CD4-positive, alpha-beta T cell treated with Interleukin-10 for 1 hour (primary cell): ENCODE measurements at places on chromosomes 13 and 19.
A peak's percentile ranks its signal among the peaks of the same experiment; 100 is the strongest.

- no peak for DNase-seq
Measured at GRCh38 chr13:45728759-45729158, 26.6 kb downstream of the CBY2 start.

DNA sequence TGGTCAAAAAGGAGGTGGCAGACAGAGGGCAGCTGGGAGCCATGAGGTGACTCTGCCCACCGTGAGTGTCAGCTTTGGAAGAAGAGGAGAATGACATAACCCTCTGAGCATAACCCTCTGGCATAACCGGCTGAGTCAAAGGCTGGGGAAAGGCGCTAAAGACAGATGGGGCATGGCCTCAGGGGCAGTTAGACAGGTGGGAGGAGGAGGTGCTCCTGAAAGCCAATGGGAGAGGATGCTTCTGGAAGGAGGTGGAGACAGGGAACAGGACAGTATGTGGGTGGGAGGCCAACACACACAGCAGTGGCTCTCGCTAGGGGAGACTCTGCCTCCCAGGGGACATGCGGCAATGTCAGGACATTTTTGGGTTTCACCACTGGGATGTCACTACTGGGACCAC lies 17.1 kb downstream of the ELAVL1 start:
- no peak for DNase-seq

DNA sequence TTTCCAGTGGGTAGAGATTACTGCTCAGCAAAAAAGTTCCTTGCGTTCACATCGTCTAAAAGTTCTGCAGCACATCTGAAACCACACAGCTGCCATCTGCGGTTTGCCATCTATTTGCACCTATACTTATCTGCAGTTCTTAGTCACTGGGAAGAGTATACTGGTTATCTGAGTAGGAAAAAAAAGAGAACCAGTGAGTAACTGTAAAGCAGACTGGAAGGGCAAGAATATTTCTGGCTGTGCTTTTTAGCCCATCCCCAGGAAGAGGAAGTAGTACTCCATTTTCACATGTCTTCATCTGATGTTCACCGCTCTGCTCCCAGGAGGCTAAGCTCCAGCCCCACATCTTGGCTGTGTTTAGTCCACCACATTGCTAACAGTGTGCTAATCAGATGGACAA lies 35.6 kb downstream of the EFNB2 start:
- DNase-seq: no peak

DNA sequence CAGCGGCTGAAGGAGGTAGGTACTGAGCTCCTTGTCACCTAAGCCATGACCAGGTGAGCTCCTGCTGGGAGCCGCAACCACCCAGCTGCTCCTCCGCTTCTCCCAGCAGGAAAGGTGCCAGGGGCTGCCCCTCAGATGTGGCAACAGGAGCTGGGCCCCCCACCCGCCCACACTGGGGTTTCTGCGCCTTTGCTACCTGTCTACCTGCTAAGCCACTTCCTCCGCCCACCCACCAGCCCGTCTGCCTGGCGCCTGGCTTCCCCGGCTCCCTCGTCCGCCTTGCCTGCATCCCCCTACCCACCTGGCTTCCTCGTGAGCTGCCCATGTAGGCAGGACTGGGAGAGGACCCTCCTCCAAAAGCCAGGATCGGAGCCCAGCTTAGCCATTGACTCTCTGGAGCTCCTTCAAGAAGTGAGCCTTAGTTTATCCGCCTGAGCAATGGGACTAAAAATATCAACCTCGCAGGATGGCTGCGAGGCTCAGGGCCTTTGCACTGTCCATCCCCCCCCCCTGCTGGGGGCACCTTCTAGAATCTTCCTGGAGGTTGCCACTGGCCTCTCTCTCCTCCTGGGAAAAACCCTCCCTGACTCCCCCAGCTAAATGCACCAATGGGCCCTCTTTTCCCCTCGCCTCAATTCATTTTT lies 55.8 kb upstream of the KLF2 start:
- peak; percentile 48 for DNase-seq

- DNase-seq: no peak
Measured at GRCh38 chr19:5434970-5435641, 20.1 kb upstream of the ZNRF4 start.

- no peak for DNase-seq
Measured at GRCh38 chr19:18225355-18225701, 910 bp downstream of the PDE4C start.

DNA sequence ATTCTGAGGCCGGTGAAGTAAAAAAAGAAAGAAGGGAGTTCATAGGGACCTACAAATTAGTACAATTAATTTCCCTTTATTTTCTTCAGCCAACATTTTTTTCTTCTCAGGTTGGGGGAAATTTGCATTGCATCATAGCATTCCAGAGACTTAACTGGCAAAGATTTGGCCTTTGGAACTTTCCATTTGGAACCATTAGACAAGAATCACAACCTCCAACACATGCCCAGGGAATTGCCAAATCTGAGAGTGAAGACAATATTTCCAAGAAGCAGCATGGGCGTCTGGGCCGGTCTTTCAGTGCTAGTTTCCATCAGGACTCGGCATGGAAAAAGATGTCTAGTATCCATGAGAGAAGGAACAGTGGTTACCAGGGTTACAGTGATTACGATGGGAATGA lies 6.4 kb upstream of the ERCC5 start:
- no peak for DNase-seq

GRCh38 chr19:2421581-2422306 lies 5.6 kb downstream of the TIMM13 start:
- DNase-seq: no peak

- DNase-seq: no peak
Measured at GRCh38 chr13:94902722-94903407, 190.5 kb upstream of the SOX21 start.

GRCh38 chr19:3013263-3013725 lies 15.8 kb downstream of the TLE2 start:
- no peak for DNase-seq

DNA sequence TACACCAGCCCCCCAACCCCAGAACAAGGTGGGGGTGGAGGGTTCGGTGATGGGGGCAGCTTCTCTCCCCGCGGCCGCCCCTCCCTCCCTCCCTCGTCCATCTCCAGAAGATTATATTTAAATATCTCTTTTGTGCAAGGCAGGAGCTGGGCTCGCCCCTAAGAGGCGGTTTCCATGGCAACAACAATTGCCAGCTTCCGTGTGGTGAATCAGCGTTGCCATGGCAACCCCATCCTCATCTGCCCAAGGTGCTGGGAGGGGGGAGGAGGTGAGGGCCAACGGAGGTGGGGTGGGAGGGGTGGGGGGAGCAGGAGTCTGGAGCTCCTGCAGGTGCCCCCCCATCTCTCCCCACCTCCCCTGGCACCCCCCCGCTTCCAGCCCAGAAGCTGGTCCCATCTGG lies 46.4 kb downstream of the CELF5 start:
- peak; percentile 41 for DNase-seq

DNA sequence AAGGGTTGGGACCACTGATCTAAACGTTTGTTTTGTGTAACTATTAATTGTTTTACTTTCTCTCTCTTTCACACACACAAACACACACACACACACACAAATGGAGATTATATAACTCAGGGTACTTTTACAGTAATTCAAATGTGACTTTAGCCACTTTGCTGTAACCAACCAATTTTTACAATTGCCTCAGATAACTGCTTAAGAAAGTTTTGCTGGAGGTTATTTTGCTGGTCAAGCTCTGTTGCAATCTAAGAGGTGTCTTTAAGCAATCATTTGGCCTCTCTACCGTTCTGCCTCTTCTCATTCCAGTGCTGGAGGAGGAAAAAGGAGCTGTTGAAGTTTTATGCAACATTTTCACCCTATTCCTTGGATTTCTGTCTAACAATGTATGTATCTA lies 63.0 kb downstream of the TBC1D4 start:
- DNase-seq: no peak

DNA sequence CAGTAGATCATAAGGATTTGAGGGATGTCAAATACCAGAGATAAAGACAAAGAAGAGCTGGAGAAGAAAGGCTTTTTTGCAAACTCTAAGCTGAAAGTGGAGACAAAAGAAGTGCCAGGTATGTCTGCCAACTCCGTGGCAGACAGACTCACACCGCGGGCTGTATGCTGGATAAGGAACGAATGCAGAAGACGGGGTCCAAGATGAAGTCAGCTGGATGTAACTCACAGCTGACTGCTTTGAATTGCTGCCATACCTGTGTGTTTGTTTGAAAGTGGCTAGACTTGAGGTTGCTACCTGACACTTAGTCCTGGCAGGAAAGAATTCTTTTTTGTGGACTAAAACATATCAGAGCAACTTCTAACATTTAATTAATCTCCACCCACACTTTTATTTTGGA lies 398.8 kb downstream of the DLEU7 start:
- DNase-seq: no peak

GRCh38 chr13:48660361-48661076 lies 6.8 kb downstream of the CYSLTR2 start:
- DNase-seq: peak; percentile 10

DNA sequence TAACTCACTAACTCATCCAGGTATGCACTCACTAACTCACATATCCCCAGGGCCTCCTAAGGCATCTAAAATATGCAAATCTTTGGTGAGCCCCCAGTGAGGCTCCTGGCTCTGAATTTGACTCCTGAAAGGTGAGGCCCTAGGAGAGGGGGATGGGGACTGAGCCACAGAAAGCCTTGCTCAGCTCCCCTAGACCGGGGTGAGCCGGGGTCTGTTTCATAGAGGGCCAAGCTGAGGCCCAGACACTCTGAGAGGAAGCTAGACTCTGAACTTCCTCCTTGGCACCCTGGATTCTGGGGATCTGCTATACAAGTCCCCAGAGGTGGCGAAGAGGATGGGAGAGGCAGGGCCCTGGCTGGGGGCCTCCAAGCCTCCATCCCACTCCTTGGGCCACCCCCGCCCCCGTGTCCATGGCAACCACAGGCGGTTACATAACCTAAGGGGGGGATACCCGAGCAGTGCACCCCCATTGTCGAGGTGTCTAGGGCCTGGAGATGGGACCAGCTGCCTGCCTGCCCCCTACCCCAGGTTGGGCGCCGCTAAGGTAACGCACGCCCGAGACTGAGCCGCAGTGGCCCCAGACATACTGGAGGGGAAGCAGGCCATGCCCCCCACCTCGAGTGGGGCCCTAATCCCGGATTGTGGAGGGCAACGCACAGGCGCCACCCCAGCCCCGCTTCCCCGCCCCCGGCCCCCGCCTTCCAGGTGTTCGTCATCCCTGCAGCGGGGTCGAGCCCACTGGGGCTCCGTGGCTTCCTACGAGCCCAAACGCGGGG lies 646 bp downstream of the ABHD8 start:
- DNase-seq: peak; percentile 30

- DNase-seq: no peak
Measured at GRCh38 chr13:41306271-41307145, 4.6 kb upstream of the NAA16 start.

- peak; percentile 60 for DNase-seq
Measured at GRCh38 chr19:6654347-6655310, 15.3 kb downstream of the TNFSF14 start.

DNA sequence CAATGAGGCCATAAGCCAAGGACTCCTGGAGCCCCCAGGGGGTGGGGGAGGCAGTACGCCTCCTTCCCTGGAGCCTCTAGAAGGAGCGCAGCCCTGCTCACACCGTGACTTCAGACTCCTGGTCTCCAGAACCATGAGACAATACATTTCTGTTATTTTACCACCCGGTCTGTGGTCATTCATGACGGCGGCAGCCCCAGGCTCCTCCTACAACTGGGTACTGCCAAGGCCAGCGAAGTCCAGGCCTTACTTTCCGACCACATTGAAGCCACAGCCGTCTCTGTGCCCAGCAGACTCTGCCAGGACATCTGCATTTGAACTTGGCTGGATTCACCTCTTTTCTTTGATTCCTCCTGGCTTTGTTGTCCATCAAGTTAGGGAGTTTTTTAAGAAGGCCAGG lies 10.5 kb downstream of the GNG7 start:
- no peak for DNase-seq

DNA sequence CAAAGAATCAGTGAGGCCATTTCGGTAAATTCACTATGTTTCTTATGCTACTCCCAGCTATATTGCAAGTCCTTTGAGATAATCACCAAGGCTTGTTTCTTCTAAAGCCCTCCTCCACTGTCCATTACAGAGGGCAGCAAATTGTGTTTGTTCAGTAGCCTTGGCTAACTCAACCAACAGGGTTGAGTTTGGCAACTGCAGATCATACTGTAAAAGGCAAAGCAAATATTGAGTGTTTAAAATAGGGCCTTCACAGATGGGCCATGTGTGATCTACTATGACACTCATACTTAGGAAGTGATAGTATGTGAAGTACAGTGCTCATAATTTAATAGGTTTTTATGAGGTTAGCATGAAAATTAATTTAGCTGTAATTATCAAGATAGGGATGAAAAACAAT lies 171.3 kb downstream of the DACH1 start:
- DNase-seq: no peak

DNA sequence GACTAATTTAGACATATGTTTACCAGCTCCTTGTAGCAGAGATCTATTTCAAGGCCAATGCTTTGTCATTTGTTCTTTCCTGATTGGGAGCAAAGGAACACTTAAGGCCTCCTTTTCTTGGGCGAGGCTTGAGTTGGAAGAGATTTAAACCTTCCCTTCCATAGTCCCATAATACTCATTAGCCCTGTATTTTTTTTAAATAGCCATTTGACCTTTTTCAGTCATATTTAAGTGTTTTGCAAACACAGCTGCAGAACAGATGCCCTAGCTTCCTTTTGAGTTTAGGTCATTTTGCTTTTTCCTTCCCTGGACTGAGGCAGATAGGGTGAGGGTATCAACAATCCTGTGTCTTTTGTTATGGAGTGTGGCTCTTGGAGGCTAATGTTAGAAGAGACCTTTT lies 198.3 kb downstream of the NBEA start:
- no peak for DNase-seq

- DNase-seq: no peak
Measured at GRCh38 chr19:14150041-14150769, 13.8 kb upstream of the ASF1B start.

DNA sequence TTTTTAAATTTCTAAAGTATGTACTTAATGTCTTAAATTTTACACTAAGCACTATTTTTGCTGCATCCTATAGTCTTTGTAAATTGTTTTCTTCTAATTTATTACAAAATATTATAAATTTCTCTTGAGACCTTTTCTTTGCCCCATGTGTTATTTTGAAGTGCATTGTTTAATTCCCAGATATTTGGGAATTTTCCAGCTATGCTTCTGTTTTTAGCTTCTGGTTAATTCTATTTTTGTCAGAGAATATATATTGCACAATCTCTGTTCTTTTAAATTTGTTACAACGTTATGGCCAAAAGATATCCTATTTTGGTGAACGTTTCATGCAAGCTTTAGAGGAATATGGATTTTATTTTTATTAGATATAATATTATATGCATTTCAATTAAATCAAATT lies 917.4 kb upstream of the MIR17HG start:
- DNase-seq: no peak

- DNase-seq: no peak
Measured at GRCh38 chr13:21077788-21078353, 16.5 kb upstream of the LATS2 start.

DNA sequence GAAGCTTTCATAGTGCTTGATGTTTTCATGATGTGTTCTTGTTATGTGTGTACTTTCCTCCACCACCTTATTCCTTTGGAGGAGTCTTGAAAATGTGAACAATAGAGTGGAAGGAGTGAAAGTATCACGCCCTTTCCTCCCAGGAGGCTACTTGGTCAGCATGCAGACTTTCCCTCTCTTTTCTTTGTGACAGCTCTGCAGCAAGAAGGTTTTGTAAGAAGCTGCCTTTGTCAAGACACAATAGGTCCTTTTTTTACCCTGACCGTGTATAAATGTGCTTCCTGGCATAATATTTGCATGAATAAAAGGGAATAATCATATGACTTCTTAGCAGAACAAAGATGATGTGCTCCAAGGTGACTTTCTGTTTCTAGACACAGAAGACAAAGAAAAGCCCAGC lies 882.6 kb upstream of the SLITRK5 start:
- no peak for DNase-seq
